ENCODE measurements at places on chromosomes 12 and 14.

DNA sequence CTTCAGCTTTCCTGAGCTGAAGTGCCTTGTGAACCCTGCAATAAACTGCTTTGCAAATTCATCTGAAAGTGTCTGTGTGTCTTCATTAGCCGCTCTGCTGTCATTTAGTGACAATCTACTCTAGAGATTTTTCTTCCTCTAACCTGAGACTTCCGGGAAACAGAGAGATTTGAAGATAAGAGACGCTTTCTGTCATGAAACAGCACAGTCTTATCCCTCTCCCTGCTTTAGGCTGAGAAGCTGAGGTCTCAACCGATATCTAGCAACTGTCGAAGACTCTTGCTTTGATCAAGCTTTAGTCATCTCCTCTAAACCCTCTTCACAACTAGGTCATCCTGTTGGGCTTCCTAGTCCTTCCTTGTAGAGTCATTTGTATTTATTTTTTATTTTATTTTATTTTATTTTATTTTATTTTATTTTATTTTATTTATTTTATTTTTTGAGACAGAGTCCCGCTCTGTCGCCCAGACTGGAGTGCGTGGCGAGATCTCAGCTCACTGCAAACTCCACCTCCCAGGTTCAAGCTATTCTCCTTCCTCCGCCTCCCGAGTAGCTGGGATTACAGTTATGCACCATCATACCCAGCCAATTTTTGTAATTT lies 1.2 kb downstream of the RNASE2 start:
- DNase-seq = no peak

DNA sequence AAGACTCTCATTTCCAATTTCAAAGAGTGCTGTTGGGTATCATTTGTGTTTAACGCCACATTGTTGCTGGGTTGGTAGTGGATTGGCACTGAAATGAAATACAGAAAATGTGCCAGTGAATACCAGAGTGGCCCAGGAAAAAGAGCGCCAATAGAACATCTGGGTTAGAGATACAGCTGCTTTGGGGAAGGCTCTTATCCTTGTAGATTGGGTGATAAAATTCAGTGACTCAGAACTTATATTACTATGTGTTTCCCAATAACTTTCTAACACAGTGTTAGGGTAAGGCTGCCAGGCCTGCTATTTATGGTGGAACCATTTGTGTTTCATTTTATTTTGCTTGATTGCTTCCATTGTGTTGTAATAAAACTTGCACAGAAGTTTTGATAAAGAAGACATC lies 168.2 kb upstream of the SSTR1 start:
- DNase-seq = no peak

GRCh38 chr12:13120413-13120812 lies 16.9 kb upstream of the GSG1 start:
- DNase-seq = no peak

GRCh38 chr12:97595936-97596335 lies 133.3 kb downstream of the RMST start:
- DNase-seq = no peak

- DNase-seq = no peak
Measured at GRCh38 chr14:89440986-89441909, 24.2 kb upstream of the FOXN3 start.

DNA sequence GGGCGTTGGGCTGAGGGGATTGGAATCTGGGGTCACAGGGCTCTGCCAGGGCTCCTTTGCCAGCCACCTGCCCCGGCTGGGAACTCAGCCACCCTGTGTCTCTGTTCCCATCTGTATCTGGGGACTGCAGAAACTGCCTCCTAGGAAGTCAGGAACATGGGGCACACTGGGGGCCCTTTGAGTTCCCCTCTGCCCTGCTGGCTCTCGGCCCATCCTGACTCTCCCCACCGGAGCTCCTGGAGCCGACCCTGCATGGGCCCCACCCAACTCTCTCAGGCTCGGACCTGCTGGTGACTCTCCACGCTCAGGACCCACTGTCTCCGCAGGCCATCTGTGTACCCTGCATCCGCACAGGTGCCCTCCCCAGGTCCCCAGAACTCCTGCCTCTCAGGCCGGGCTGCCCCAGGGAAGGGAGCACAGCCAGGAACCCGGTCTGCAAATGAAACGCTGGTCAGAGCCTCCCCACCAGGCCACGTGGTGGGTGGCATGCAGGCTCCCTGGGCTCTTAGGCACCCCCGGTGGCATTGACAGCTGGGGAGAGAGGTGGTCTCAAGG lies 82.8 kb downstream of the KIF26A start:
- DNase-seq = no peak

DNA sequence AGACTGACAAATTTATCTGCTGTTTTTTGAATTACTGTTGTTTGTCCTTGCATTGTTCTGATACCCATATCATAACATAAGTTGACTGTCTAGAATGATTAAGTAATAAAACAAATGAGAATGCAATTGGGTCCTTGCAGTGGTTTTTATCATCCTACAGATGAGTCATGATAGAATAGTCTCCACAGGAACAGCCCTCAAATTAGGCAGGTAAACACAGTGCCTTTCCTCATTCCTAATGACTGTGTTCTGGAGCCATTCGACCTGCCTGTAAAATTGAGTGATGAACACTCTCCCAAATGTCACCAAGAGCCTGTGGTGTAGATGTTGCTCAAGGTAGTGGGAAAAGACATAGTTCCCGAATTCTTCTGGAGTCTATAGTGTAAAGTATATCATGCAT lies 12.3 kb downstream of the NKX2-8 start:
- no peak for DNase-seq

- DNase-seq = no peak
Measured at GRCh38 chr12:75660107-75660530, 148.7 kb upstream of the KRR1 start.

DNA sequence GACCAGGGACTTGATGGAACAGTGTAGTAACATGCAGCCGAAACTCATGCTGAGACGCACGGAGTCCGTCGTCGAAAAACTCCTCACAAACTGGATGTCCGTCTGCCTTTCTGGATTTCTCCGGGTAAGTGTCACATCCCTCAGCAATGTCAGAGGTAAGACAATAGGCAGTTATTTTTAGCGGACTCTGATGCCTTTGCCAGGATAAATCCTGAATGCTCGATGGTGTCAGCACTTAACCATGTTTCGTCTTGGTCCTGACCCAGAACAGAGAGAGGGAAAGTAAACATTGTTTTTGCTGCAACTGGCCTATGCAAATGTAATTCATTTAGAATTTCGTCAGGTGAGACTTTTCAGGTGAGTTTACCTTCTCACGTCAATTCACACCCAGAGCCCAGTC lies 112.3 kb downstream of the PLXNC1 start:
- no peak for DNase-seq

DNA sequence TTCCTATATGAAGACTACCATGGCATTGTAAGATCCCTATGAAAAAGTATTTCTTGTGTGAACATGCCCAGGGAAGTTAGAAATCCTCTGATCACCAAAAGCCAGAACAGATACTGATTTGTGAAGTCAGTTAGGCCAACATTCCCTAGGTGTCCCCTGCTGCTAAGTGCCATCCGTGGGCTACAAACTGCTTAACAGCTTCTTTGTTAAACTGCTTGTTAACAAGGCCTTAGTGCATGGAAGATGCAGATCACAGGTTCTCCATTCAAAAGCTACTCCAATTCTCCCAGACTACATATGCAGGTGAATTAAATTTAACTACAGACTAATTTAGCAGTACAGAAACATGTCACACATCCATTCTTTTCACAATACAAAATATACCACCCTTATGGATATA lies 108.2 kb downstream of the PRICKLE1 start:
- DNase-seq = no peak

DNA sequence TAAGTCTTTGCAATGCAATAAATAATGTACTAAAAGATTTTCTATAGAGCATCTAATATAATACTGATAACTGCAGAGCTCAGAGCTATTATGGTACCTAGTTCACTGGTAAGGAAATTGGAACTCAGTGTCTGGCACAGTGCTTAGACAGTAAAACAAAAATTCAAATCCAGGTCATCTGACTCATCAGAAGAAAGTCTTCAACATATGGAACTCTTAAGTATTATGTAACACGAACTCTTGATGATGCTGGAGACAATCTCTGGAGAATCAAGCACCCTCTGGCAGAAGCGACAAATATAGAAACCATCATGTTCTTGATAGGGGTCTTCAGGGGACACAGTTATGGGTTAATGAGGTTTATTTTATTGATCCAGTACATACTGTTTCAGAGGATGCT lies 37.3 kb upstream of the TRHDE start:
- DNase-seq = no peak
